ENCODE measurements at places on chromosomes 1 and 21.

DNA sequence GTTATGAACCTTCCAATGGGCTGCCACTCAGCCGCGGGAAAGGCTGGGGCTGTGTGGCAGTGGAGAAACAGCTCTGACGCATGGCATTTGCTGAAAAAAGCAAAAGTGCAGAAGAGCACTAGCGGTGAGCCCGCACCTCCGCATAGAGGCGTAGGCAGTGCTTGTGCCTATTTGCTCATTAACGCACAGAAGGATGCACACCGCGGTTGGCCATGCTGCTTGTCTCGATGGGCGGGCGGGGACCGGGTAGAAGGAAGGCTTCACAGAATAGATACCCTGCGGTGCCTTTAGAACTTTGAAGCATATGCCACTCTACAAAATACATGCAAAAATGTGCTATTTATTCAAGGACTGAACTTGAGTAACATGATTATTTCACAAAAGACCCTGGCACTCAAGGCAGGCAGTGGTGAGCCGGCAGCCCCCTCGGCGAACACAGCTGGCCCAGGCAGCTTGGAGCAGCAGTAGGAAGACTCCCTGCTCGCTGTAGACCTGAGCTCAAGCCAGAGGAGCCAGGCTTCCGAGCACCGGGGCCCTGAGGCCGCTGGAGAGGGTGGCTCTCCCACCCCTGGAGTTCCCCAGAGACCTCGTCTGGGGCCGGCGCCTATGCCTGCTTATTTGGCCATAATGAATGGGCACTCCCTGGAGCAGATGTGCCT, 71.5 kb downstream of the SIK1 start:
- DNase-seq, result no peak

- no peak for DNase-seq
Observed at GRCh38 chr1:169059421-169059820, 47.1 kb upstream of the ATP1B1 start.

DNA sequence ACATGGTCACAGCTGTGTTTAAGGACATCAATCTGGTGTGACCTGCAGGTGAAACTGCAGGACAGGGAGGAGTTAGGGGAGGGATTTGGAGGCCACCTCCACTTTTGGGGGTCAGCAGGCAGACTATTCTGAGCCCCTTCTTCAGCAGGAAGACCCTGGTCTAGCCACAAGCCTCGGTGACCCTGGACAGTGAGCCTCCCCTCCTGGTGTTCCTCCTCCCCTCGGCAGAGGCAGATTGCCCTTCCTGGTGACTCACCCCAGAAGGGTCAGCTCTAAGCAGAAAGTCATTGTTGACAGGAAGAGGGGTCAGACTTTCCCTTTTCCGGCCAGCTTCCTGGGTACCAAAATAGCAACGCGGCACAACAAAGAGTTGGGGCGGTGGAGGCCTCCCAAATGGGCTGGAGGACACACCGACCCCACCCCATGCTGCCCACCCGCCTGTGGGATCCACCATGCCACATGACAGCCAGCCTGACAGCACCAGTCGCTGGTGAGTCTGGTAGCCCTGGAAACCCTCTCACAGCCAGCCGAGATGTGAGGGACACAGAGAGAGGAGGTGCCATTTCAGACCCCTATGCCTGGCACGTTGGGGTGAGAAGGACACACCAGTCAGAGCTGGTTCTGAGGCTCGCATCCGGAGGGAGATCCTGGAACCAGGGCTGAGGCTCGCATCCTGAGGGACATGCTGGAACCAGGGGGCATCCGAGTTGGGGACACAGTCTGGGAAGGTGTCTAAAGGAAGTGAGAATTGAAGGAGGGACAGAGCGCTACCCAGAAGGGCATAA, 14.7 kb upstream of the CSF1 start:
- no peak for DNase-seq

GRCh38 chr1:150168960-150169601, 19.4 kb downstream of the PLEKHO1 start:
- no peak for DNase-seq

- no peak for DNase-seq
Observed at GRCh38 chr21:36338975-36339374, 19.0 kb downstream of the MORC3 start.

- no peak for DNase-seq
Observed at GRCh38 chr1:38992412-38993111, 1.5 kb downstream of the AKIRIN1 start.

GRCh38 chr1:220819467-220820026, 32.8 kb downstream of the MTARC1 start:
- no peak for DNase-seq

DNA sequence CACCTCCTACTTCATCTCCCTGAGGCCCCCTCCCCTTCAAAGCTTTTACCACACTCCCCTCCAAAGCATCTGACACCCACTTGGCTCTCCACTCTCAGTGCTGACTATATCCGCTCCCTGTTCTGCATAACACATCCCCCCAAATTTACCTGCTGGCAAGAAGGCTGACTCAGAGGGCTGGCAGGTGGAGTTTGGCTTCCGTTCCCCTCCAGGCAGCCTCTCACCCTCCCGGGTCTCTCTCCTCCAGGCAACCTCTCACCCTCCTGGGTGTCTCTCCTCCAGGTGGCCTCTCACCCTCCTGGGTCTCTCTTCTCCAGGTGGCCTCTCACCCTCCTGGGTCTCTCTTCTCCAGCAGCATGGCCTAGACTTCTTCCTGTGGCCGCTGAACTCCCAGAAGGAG, 562.1 kb downstream of the NPHP4 start:
- DNase-seq, result no peak

DNA sequence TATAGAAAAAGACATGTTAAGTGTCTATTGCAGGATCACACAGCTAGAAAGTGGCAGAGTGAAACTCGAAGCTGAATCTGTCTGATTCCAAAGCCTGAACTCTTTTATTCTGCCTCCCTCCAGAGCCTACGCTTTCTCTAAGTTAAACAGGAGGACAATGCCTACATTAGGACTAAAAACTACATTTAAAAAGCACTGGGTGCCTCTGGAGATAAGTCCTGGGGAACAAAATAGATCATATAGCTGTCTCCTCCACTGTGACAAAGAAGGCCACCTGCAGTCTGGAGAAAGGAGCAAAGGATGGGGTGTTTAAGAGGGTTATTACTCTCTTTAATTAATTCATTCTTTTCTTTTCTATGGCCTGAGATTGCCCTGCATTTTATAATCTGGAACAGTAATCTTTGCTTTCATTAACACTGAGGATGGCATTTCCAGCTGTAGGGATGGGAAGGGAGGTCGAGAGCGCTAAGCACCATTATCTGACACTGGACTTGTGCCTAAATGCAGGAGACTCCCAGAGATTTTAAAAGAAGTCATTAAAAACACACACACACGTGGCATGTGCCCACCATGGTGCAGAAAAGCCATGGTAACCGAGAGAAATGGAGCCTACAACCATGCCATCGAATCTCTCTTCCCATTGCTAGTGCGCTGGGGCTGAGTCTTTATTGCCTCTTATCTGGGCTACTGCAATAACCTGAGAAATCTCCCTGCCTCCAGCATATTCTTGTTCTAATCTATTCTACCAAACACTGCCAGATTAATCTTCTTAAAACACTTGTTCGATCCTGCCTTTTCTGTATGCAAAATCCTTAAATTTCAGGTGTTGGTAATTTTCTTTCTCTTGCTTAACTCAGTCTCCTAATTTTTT, 92.2 kb downstream of the PLXNA2 start:
- DNase-seq, result no peak

DNA sequence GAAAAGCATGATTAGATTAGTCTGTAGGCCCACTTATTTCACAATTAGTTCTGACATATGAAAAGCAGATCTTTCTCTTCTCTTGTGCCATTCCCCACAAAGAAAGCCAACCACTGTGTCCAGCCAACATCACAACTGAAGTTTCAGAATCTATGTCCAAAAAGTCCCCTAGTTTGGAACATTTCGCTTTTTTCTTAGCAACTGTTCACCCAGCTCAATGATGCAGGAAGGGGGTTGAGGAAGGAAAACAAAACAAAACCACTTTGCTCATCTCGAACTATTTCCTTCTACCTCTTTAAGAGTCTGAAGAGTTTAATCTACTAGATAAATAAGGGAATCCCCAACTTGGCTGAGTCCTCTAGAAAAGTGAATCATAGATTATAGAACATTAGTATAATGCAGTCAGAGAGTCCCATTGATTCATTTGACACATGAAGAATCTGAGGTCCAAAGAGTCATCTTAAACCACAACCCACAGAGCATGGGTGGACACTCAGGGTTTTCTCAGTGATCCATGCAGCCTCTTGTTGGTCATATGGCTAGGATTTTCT, 159.3 kb upstream of the SGIP1 start:
- no peak for DNase-seq

- no peak for DNase-seq
Observed at GRCh38 chr1:107991371-107992066, 26.5 kb upstream of the VAV3 start.

DNA sequence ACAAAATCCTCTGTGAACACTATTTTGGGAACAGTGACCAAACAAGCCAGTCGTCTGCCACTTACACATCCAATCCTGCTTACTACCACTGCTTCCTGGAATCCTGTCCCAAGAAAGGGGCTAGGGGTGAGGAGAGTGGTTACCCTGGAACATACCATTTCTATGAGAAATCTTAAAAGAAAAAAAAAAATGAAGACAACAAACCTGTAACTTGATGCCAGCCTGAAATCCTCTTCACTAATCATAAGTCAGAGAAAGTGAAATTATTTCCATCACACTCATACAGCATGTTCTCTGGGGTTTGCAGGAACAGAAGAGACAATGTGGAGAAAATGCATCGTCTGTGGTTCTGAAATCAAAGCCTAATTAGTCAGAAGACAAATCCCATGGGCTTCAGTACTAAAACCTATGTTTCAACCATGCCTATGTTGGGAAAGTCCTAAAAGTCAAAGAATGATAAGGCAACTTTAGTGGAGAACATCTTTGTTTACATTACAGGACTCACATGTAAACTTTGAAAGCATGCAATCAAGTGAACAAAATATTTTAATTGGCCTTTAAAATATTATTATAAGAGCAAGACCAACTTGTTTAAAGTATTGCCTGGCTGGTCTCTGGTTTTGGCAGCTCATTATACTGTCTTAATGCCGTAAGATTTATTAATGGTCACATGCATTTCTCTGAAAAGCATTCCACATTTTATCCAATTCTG, 220.7 kb downstream of the LTN1 start:
- DNase-seq, result peak; percentile 37

DNA sequence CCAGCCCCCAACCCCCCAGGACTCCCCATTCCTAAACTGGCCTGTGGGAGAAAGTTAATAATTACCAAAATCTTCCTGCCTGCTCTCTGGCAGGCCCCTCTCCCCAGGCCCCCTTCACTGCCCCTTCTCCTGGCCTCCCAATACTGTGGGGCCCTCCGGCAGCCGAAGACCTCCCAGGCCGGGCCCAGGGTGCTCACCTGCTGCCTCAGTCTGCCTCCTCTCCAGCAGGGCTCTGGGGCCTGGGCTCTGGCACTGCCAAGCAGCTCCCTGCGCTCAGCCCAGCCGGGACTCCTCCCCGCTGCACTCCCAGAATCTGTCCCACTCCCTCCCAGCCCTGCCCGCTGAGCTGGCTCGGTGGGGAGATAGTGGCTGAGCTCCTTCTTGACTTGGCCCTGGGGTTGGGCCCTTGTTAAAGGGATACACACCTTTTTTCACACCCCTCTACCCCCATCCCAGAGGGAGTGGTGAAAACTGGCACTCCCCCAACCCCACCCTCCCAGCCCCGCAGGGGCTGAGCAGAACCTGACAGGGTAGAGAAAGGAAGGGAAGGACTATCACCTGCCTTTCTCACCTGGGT, at the start of gene S100A16:
Gene S100A16, minus strand, starts transcription at position 383 of the 577 bp plus-strand sequence. CDS start 4,986 bp downstream, outside the sequence.
- DNase-seq, result no peak

- no peak for DNase-seq
Observed at GRCh38 chr1:156813750-156814570, 2.7 kb downstream of the SH2D2A start.

GRCh38 chr1:149962039-149962647, 25.5 kb upstream of the MTMR11 start:
- DNase-seq, result peak; percentile 37

DNA sequence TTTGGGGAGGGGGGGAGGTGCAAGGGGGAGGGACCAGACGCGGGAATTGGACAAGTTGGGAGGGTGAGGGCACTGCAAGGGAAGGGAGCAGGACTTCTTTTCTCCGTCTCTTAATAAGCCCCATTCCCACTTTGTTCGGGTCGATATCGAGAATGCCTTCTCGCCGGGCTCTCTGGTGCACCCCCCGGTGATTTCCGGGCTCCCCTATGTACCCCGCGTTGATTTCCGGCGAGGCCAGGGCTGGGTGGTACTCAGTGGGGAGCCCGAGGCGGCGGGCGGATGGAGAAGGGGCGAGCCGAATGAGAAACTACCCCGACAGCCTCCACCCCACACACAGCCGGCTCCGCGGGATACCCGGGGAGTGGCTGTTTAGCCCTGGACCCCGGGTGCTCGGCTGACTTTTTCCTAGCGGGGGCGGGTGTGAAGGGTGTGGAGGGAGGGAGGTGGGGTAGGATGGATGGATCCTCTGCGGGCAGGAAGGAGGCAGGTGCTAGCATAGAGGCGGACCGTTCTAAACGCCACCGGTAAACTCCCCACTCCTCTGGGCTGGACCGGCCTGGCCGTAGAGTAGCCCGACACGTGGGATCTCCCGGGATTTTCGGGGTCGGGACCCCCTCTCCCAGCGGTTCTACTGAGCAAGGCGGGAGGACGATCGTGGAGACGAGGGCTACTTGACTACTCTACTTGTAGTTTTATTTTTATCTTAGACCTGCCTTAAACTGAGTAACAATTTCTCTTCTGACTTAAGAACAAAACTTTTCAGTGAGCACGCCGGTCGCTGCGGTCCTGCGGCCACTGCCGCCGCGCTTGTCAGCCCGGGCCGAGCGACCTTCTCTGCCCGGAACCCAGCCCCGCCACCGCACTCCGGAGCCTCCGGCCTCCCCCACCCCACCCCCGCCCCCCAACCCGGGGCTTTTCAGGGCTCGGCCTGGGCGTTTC, 1.0 kb downstream of the RNF220 start:
- no peak for DNase-seq

- no peak for DNase-seq
Observed at GRCh38 chr1:47823040-47823808, 174.0 kb downstream of the TRABD2B start.

GRCh38 chr1:99647490-99647889, 1.6 kb downstream of the PALMD start:
- DNase-seq, result no peak

GRCh38 chr1:207058252-207058651, 5.2 kb downstream of the PFKFB2 start:
- no peak for DNase-seq

DNA sequence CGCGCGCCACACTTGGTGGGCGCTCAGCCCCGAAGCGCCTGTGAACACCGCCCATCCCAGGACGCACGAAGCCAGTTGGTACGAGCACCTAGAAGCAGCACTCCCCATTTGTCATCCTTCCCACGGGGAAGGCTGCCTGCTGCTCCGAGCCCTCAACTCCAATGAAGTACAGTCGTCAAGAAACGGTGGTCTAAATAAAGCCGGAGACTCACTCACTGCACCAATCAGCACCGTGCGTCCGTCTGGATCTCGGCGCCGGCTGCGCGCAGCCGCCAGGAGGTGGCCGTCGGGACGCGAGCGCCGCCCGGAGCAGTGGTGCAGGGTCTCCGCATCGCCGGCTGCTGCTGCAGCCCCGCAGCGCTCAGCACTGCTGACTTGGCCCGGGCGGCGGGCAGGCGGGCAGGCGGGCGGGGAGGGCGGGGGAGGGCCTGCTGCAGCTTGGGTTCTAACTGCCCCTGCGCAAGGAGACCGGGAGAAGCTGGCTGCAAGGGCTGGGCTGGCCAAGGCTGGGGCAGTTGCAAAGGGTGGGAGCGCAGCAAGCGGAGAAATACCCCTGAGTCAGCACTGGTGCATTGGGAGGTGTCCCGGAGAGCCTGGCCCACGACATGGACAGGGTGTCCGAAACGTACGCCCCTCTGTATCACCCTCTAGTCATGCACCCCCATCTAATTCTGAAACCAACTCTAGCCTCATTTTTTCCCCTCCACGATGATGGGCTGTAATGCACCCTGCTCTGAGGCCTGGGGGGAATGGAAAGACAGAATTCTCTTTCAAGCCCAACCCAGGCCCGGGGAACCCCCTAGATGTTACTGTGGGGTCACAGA, 35.8 kb upstream of the H6PD start:
- DNase-seq, result no peak
